ACHN (cell line): ENCODE measurements at places on chromosomes 7 and 10.
A peak's percentile ranks its signal among the peaks of the same experiment; 100 is the strongest.

- DNase-seq, result no peak
These were observed 32.0 kb downstream of the TSPAN14 start for GRCh38 chr10:80485946-80486764.

GRCh38 chr10:32049113-32049512, 7.1 kb downstream of the KIF5B start:
- peak; percentile 37 for DNase-seq

DNA sequence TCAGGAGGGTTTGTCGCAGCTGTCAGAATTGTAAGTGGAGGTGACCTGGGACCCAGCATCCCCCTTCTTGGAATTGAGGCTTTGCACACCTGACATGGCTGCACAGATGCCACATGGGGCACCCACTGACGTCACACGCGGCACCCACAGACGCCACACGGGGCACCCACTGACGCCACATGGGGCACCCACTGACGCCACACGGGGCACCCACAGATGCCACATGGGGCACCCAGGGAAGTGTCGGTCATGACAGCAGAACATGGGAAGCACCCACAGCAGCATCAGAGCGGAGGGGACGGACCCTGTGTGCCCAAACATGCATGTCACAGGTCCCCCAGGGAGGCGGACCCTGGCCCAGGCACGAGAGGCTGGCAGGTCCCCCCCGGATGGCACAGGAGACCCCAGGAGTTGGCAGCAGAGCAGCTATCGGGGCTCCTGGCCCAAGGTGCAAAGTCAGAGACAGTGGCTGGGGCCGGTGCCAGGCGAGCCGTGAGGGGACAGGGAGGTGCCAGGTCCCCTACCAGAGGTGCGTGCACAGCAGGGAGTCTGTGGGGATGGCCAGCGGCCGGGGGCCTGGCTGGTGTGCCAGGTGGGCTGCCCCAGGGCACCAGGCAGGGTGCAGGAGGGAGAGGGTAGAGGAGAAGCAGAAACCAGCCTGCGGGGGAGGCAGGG, 21.1 kb downstream of the KNDC1 start:
- no peak for DNase-seq

- DNase-seq, result no peak
These were observed 1298.8 kb downstream of the TYW1 start for GRCh38 chr7:68295386-68295785.

DNA sequence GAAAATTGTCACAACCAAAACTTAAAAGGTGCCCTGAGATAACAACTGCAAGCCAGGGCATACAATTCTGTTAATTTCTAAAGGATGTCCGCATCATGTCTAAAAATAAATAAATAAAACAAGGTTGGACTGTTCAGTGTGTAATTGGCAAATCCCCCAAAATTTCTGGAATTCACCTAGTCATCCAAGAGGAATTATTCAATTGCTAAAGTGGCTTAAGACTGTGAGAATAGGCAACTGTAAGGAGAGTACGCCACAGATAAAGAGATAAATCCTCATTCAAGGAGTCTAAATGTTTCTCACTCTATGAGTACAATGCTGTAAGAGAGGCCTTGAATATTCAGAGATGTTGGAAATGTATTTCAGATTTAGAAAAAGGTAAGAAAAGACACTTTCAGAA, 37.2 kb downstream of the PIK3AP1 start:
- DNase-seq, result no peak

DNA sequence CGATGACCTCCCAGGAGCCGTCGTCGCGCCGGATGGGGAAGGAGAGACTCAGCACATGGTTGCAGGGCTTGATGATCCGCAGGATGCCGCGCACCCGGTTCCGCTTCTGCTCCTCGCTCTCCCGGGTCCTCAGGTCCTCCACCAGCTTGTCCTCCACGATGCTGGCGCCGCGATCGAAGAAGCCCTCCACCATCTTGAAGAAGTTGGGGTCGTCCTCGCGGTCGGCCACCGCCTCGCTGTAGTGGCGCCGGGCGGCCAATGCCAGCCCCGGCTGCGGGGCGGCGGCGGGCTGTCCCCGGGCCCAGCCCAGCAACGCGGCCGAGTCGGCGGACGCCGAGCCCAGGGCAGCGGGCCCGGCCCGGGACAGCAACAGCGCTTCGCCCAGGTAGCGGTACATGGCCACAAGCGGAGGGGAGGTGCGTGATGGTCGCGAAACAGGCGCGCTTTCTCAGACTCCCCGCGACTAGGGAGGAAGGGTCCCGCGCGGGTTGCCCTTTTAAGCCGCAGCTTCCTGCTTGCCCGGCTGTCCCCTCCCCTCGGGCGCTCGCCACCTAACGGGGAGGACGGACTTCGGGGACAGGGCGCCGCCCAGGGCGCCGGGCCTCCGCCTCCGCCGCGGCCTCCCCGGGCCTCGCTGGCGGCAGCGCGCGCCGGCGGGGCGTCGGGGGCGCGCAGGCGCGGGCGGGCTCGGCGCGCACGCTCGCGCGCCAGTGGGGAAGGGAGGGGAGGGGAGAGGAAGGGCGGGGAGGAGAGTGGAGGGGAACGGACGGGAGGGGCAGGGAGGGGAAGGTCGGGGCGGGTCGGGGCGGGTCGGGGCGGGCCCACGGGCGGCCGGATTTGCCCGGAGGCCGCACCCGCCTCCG, at the start of the genes GLUD1 and SHLD2:
Gene GLUD1, minus strand, starts transcription at position 471 of the 863 bp plus-strand sequence. Its CDS starts 74 bp downstream, at position 397.
Gene SHLD2, plus strand, starts transcription at position 834 of the 863 bp plus-strand sequence. CDS start 56,149 bp downstream, outside the sequence.
- DNase-seq, result peak; percentile 93

GRCh38 chr7:45342236-45342635, 184.6 kb downstream of the RAMP3 start:
- no peak for DNase-seq

DNA sequence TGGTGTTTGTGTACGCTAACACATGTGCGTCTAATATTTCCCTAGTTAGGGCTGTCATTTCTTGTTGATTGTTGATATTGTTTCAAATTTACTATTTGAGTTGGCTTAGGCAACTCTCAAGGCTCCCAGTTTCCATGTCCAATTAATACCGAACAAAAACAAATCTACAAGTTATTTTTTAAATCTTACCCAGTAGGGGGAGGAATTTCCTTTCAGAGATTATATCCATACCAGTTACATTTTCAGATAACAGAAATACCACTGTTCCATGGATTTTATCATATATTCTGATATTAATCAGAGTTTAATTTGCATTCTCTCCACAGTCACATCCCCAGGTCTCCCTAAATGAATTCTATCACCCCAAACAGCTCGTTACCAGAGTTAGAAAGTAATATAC, 7.2 kb upstream of the AKR1B10 start:
- peak; percentile 20 for DNase-seq
